ENCODE measurements at places on chromosomes 16 and 17.

DNA sequence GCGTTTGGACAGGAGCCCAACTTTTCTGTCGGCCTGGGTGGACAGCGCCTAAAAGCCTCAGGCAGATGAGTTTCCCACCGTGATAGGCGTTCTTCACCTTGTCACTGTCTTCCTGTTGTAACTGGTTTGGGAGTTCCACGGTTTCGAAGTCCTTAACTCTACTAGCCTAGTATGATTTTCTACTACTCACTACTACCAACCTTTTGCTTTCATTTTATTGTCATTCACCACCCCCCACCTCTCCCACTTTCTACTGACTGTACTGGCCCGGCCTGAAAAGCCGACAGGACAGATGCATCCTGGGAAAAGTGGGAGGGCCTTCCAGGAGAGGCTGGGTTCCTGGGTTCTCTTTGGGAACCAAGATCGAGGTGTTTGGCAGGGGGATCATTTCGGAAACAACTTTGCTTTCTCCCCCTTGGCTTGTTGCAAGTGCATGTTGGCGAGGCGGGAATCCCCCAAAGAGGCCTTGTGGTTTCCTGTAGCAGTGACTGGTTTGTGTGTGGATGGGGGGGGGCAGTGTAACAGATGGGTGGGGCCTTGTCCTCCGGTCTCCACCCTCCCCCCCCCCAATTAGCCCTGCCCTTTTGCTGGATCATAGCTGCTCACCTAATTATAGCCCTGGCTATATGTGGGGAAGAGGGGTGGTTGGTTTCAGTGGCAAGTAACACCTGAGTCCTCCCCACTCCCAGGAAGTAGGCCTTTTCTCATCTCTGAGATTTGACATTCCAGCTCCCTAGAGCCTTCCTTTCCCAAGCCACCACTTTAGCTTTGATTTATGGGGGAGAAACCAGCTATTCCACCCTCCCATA is 1.4 kb downstream of the EIF5A start:
- DNase-seq: peak; percentile 95

GRCh38 chr16:11708421-11708820 is 34.2 kb downstream of the TXNDC11 start:
- no peak for DNase-seq

DNA sequence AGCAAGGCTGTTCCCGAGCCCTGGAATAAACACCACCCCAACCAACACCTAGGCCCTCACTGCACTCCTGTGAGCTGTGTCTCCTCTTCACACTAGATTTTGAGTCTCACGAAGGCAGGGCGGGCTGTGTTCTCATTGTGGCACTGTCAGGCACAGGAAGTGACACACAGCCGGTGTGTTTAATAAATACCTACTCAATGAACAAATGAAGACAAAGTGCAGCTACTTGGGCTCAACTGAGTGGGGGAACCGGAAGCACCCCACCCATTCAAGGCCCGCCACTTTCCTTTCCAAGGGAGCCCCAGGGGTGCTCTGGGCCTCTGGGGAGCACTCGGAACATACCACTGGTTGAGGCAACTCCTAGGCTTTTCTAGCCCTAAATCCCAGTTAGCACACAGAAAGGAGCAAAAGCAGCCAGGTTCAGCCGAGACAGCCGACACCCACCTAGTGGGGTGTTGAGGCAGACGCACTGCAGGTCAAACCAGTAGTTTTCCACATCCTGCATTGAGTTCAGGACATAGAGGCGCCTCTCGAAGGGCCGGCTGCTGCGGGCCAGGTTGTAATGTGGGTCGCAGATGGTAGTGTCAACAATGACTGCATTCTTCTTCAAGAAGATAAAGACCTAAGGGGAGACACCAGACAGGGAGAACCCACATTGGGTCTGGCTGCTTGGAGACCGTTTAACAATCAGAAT is 57.7 kb downstream of the GTF3C1 start:
- no peak for DNase-seq

- DNase-seq: no peak
Measured at GRCh38 chr17:42424991-42425610, 2.0 kb upstream of the CAVIN1 start.

- DNase-seq: peak; percentile 70
Measured at GRCh38 chr16:8655184-8655717, 19.2 kb upstream of the ABAT start.

All from hematopoietic multipotent progenitor cell treated with erythropoietin and hydrocortisone succinate and interleukin-3 and kit ligand, for 6 days (in vitro differentiated cells).